ENCODE measurements at places on chromosomes 2 and 18.
A peak's percentile ranks its signal among the peaks of the same experiment; 100 is the strongest.

GRCh38 chr2:207503234-207503633 is 26.5 kb upstream of the CREB1 start:
- DNase-seq, result no peak

- no peak for DNase-seq
Measured at GRCh38 chr2:209806318-209806717, 34.7 kb downstream of the UNC80 start.

DNA sequence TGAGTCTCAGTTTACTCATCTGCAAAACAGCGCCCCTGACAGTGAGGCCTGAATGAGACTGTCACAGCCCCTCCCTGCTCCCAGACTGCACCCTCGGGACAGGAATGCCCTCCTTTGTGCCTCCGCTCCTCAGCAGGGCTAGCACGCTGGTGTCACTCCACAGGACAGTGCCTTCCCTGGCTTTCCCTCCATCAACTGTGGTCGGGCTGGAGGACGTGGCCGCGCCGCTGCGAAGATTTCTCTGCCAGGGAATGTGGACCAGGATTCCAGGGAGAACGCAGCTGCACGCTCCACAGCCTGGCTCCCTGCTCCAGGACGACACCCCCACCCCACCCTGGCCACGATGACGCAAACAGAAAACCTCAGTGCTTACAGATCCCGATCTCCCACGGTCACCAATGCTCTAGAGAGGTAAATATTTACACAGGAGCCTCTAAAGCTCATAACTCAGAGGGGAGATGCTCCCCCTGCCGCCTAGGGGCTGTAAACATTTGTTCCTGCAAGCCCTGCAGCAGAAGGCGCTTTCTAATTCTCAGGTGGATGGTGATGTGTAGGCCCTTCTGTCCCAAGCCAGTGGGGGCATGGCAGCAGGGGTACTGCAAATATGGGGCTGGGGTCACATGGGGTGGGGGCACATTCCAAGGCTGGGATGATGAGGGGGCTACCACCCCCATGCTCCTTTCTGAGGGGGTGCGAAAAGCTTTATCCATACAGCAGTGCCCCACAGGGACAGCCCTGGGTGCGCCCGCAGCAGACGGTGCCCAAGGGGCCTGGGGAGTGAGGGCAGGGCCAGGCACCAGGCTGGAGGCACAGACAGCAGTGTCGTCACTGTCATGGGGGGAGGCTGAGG is 12.4 kb downstream of the HS6ST1 start:
- peak; percentile 78 for DNase-seq

- DNase-seq, result no peak
Measured at GRCh38 chr2:98070081-98070480, 16.9 kb upstream of the VWA3B start.

DNA sequence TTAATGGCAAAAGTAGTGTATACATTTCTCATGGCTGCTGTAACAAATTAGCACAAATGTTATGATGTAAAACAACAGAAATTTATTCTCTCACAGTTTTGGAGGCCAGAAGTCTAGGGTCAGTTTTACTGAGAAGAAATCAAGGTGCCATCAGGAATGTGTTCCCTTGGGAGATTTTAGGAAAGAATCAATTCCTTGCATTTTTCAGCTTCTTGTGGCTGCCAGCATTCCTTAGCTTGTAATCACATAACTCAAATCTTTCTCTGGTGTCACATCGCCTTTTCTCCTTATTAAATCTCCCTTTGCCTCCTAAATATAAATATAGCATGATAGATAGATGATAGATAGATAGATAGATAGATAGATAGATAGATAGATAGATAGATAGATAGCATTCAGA is 307.0 kb upstream of the REG3G start:
- peak; percentile 38 for DNase-seq

DNA sequence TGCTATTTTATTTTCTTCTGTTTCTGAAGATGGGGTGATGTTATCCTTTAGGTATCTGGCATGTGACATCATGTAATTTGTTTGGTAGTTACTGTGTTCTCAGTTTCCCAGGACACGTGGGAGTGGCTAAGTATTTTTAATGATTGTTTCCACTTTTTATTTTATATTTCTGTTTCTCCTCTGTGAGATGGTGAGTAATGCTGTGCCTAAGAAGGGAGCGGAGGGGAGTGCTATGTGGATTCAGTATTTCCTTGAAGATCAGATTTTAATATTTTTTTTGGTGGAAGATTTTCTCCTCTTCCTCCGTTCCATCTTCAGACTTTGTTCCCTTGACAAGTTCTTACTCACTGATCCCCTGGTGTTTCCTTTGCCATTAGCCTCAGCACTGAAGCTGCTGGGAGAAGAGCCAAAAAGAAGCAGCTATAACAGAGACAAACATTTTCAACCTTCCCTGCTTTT is 180.0 kb upstream of the MMADHC start:
- DNase-seq, result no peak

- peak; percentile 44 for DNase-seq
Measured at GRCh38 chr2:179422037-179422643, 157.5 kb upstream of the SESTD1 start.

- DNase-seq, result no peak
Measured at GRCh38 chr18:78768221-78768620, 211.4 kb upstream of the SALL3 start.

DNA sequence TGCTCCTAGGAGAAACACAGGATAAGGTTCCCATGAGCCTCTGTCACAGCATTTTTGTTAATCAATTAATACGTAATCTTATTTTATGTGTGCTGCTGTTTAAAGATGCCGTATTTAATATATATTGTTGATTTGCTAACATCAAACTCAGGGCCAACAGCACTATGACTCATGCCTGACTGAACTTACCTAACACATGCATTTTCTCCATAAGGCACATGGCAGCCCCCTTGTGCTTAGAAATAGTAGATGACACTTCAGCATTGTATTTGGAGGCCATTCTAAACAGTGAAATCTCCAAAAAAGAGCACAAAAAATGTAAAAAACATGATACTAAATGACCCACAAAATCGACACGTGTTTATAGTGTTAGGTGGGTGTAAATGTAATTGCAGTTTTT is 314.8 kb downstream of the MYCN start:
- DNase-seq, result no peak

- peak; percentile 52 for DNase-seq
Measured at GRCh38 chr2:39593439-39594393, 72.0 kb upstream of the TMEM178A start.

DNA sequence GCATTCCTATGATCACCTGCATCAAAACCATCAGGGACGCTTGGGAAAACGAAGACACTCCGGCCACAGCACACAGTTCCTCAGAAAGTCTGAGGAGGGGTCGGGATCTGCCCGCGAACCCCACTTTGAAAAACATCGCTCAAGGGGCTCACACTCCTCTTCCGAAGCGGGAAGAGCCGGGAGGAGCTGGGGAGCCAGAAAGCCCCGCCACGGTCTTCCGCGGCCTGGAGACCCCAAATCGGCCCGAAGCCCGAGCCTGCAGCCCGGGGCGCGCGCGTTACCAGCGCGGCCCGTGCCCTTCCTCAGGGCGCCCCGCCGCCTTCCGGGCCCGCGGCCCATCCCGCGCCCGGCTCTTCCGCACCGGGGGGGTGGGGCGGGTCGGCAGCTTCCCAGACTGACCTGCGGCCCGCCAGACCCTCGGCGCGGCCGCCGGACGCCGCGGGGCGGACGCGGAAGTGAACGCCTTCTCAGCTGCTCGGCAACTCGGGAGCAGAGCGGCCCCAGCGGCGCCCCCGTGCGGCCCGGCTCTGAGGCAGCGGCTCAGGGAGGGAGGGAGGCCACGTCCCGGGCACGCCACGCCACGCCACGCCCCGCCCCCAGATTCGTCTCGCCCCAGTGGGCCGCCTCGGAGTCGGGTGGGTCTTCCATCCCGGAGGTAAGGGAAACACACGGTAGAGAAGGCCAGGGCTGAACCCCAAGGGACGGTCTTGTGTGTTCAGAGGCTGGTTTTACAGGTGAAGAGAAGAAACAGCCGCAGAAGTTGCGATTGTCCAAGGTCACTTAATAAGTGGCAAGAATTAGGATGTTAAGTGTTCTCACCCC is at the start of gene KCTD18:
Gene KCTD18 (minus strand): TSS at position 457 of the 822 bp plus-strand sequence. CDS start 3,052 bp downstream, outside the sequence.
- DNase-seq, result peak; percentile 97

- no peak for DNase-seq
Measured at GRCh38 chr2:117723483-117723882, 91.0 kb upstream of the DDX18 start.

GRCh38 chr2:10787176-10787968 is 25.2 kb downstream of the PDIA6 start:
- DNase-seq, result no peak

DNA sequence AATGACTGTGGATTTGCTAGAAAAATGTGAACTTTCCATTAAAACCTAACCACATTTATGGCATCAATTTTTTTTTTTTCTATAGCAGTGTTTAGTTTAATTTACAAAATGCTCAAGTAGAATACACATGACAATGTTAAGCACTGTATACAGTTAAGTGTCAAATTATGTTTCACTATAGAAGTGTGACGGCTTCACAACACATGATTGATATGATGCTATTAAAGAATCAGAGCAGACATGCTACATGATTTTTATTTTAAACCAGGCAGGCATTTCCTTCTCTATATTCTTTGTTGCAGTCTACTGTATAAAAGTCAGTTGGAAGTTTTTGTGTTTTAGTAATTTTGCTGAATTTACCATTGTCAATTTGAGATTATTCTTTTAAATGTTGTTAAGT is 43.6 kb downstream of the PROKR1 start:
- no peak for DNase-seq

- DNase-seq, result no peak
Measured at GRCh38 chr2:20448977-20449306, 2.1 kb downstream of the RHOB start.

GRCh38 chr2:152523091-152523490 is 188.1 kb downstream of the FMNL2 start:
- DNase-seq, result no peak
